Left colon (tissue), 2 donors: ENCODE measurements at places on chromosomes 7 and 10. TPM values are rescaled to one million over a fixed set of nuclear protein-coding genes. Genes with fewer than 3 reads are reported as not detected.

- no peak for DNase-seq
Observed at GRCh38 chr7:74220229-74220628, 10.4 kb downstream of the LAT2 start.

SLC39A12 gene
- total RNA-seq, result 0.08 TPM

ELOVL3 gene
- total RNA-seq, result not detected

CPVL gene
- total RNA-seq, result 18.4 TPM

- DNase-seq, result no peak
Observed at GRCh38 chr10:29370097-29371092, 81.5 kb downstream of the LYZL1 start.

DNA sequence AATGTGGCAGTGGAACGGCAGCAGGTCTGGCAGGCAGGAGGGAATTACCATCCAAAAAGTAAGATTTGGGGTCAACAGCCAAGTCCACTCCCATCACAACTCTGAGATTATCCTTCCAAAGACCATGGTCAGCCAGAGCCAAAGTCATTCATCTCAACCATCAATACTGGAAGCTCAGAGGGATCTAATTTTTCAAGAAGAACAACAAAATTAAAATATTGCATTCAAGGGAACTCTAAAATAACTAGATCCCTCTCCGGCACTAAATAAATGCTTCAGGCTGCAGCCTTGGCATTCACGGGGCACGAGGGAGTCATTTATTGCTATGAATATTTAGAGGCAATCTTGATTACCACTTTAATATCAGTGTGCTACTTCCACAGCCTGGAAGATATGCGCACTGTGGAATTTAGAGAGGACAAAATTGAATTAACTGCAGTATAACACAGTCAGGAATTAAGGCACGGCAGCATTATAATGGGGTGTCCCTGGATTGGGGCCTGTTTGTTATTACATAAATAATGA lies 102.0 kb downstream of the ADAM12 start:
- no peak for DNase-seq

DNA sequence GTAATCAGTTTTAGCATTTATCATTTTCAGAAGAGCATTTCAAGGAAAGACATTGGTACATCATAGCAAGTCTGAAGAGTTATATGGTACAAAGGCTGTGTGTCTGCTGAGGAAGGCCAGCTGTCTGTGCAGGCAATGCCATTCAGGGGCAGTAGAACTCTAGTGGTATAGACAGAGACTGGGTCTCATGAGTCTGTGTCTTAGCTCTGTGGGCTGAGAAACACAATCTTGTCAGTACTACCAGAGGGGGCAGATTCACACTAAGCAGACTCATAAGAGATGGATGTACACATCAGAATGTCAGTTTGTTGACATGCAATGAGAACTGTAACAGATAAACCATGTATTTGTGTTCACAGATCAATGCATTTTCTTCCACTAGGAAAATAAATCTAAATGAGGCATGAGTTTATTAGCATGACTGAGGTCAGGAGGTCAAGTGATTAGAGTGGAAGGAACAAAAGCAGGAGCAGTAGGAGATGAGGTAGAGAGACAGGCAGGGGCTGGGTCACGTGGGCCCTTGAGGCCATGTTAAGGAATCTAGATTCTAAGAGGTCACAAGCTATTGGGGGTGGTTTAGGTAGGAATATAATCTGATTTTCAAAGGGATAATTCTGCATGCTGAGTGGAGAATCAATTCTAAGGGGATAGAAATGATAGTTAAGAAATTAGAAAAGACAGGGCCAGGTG lies 7.5 kb upstream of the GGCT start:
- DNase-seq, result no peak

GRCh38 chr10:123597676-123598075 lies 68.5 kb upstream of the GPR26 start:
- no peak for DNase-seq

DNA sequence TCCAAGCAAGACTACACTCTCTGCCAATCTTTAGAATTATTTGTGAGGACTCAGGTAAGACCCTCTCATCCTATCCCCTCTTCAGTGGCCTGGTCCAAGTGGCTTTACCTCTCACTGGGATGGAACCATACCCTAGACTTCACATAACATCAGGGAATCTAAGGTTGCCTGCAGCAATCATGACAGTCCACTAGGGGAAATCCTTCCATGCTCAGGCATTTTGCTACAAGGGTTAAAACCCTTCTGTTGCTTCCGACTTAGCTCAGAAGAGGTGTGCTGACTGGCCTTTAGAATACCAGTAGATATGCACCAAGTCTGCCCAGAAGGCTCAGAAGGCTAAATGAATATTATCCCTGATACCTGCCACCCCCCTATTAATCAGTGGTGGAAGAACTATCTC lies 24.9 kb upstream of the NPS start:
- DNase-seq, result no peak

DNA sequence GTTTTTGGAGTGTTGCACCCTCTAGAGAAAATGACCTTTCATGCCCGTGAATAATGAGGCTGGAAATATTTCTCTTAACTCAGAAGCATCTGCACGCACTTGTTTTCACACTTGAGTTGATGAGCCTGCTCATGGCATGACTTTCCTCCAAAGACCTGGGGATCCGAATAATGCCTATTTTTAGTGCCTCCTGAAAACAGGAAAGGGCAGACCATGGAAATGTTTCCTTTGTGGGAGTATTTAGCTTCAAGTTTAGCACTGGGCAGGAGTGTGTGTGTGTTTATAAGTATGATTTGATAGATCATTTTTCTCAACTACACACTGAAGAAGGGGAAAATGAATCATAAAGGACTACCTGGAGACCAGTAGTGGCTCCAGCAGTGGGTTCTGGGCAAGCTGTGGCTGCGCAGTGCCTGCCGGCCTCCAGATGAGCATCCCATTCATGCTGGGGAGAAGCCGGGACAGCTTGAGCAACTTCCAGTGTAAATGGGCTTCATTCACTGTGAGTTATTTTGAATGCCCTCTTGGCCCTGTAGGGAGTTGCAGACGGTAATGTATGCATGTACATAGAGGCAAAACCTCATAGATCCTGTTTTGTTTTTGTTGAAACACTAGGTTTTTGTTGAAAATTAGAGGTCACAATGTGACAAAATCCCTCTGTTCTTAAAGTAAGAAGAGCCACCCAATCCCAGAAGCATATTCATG lies 117.8 kb upstream of the INSYN2A start:
- no peak for DNase-seq

DNA sequence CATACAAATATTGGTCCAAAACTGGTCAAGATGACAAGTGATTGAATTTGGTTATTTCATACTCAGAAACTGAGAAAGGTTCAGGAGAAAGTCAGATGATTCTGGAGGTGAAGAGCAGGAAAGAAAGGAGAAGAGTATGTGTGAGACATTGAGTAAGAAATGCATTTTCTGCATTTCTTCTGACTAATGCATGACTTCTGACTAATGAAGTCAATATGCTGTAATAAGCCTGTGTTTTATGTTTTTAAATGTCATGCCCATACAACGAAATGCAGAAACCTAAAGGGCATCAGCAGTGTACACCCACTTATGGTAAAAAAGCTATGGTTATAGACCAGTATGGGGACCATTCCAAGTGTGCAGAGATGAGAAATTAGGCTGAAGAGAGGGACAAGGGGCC lies 1227.8 kb upstream of the SORCS1 start:
- no peak for DNase-seq

DNA sequence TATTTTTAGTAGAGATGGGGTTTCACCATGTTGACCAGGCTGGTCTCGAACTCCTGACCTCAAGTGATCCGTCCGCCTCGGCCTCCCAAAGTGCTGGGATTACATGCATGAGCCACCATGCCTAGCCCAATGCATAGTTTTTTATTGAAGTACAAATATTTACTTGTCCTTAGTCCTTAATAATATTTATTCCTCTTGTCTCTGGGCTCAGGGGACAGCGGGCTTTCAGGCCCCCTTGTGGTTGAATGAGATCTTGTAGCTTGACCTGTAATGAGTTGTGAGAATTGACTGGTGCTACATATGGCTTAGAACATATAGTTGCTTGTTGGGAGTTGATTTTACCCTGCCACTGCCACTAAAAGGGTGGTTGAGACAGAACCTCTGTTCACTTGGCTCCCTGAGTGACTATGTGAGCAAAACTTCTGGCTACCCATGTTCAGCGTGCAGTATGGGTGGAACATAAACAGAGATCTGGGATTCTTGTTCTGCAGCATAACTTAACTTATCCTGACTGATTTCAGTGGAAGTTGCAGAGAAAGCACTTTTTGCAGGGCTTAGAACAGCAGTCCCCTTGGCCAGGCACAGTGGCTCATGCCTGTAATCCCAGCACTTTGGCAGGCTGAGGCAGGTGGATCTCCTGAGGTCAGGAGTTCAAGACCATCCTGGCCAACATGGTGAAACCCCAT lies 14.9 kb downstream of the CCL26 start:
- no peak for DNase-seq
